ENCODE measurements at places on chromosomes 13 and 19.

GRCh38 chr13:111424134-111424533 is 103.7 kb downstream of the TEX29 start:
- no peak for DNase-seq

- DNase-seq: no peak
Measured at GRCh38 chr13:21522847-21523246, 63.7 kb upstream of the ZDHHC20 start.

GRCh38 chr13:102897371-102898138 is 51.7 kb downstream of the ERCC5 start:
- DNase-seq: no peak

GRCh38 chr13:38340624-38341023 is 9.0 kb upstream of the UFM1 start:
- DNase-seq: no peak

DNA sequence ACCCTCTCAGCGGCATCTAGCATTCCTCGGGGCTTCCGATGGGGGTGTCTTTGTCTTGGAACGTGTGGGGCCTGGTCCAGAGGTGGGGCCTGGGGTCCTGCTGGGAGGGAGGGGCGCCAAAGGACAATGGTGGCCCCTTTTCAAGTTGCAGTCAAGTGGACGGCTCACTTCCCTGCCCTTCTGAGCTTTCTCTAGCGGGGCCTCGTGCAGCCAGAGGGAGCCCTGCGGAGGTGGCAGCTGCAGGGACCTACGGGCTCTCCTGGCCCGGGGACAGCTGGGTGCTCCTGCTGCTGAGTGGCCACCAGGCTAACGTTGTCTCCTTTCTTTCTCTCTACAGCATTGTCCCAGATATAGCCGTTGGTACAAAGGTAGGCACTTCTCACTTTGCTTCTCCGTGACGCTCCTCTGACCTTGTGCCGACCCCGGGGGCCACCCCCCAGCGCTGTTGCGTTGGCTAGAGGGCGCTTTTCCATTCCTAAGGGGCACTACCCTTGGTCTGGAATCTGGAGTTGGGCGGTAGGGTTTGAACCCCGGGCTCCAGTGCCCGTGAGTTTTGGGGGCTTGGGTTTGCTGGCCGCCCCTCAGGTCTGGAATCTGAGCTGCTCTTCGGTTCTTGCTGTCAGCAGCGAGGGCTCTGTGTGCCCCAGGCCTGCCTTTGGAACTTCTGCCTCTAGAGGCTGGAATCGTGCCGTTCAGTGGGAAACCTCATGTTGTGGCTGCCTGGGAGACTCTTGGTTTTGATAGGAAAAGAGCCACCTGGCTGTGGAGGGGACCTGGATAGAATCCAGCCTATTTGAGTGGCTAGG is 2.0 kb downstream of the PTBP1 start:
- no peak for DNase-seq

DNA sequence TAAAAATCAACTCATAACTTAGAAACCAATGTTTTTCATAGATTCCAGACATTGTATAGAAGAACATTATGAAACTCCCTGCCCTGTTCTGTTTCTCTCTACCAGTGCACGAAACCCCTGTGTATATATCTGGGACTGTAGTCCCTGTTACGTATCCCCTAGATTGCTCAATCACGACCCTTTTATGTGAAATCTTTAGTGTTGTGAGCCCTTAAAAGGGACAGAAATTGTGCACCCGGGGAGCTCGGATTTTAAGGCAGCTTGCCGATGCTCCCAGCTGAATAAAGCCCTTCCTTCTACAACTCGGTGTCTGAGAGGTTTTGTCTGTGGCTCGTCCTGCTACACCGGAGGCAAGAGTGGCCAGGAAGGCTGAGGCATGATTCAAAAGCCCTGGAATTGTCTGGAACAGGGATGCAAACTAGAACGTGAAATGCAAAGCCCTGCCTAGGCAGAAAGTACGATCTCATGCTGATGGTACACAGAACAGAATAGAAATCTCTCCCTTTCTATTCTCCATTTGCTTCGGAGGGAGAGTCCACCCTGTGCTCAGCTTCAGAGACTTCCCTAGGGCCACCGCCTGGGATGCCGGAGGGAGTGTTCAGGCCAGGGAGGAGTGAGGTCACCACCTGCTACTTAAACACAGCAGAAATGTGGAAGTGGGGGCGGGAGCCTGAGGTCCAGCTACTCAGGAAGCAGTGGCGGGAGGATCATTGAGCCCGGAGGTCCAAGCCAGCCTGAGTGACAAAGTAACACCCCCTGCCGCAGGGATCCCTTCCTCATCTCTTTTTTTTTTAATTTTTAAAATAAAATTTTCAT is 758 bp upstream of the ZNF888 start:
- no peak for DNase-seq

- DNase-seq: no peak
Measured at GRCh38 chr13:23463661-23464060, 30.2 kb upstream of the SACS start.

DNA sequence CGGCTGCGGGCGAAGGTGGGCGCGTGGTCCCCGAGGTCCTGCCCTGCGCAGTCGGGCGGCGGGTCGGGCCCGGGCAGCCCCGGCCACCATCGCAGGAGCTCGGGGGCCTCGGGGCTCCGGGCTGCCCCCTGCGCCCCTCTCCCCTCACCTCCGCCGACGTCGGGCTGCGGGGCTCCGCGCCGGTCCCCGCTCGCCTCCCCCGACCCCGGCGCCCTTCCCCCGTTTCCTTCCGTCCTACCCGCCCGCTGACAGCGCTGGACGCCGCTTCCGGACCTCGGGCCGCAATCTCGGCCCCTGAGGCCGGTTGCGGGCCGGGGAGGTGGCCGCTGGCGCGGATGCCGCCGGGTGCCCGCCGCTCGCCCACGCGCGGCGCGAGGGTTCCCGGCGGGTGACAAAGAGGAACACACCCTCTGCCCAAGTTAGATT is 720 bp downstream of the FARP1 start:
- DNase-seq: no peak

DNA sequence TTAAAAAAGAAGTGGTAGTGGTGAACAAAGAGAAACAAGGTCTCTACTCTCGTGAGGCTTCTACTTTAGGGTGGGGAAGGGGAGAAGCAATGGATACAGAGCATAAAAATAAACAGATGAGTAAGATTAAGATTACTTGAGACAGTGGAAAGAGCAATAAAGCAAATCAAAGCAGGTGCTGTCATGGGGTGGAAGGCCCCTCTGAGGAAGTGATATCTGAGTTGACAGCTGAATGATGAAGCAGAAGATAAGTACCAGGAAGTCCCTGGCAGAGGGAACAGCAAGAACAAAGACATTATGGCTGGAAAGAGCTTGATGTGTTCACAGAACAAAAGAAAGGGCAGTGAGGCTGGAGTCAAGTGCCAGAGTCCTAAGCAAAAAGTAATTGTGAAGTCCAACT is 221.8 kb downstream of the ENOX1 start:
- DNase-seq: no peak

DNA sequence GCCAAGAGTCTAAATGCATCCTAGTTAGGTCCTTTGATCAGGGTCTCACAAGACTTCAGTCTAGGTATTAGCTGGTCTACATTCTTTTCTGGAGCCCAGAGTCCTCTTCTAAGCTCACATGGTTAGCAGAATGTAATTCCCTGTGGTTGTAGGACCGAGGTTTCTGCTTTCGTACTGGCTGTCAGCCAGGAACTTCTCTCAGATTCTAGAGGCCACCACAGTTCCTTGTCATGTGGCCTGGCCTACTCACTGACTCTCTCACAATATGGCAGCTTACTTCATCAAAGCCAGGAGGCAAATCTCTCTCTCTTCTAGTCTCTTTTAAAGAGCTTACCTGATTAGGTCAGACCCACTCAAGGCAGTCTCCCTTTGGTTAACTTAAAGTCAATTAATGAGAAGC is 82.9 kb downstream of the POU4F1 start:
- no peak for DNase-seq

Measured in NCI-H2081 treated with DMSO at 0.1 percent for 48 hours (cell line).